ENCODE measurements at places on chromosomes 11 and 22.

DNA sequence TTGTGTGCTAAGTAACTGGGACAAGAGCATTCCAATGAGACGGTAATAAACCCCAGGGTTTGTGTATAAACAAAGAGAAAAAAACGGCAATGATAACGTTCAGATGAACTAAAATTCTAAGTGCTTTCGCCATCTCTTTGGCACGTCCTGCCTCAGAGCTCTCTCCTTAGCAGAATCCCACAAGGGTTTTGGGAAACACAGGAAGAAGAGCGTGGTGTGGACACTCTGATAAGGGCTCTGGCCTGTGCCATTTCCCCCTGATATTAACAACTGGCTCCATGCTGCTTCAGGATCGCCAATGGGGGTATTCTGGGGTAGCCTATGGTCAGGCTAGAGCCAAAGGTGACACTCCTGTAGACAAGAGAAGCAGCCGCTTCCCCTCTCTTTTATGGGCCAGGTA, 18.4 kb downstream of the ABCC8 start:
- DNase-seq = no peak

DNA sequence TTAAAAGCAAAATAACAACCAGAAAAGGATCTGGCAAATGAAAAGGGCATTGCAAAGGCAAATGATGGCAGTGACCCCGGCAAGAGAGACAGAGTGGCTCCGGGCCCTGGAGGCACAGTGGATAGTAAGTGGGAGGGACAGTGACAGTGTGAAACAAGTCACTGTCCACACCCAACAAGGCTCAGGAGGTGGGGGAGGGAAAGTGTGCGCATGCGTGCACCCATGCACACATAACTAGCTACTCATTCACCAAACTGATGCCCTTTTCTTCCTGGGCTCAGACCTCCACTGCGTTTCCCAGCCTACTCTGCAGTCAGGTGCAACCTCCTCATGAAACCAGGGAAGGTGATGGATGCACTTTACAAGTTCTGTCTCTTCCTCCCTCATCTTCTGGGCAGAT, 108.4 kb downstream of the SHANK2 start:
- DNase-seq = no peak

DNA sequence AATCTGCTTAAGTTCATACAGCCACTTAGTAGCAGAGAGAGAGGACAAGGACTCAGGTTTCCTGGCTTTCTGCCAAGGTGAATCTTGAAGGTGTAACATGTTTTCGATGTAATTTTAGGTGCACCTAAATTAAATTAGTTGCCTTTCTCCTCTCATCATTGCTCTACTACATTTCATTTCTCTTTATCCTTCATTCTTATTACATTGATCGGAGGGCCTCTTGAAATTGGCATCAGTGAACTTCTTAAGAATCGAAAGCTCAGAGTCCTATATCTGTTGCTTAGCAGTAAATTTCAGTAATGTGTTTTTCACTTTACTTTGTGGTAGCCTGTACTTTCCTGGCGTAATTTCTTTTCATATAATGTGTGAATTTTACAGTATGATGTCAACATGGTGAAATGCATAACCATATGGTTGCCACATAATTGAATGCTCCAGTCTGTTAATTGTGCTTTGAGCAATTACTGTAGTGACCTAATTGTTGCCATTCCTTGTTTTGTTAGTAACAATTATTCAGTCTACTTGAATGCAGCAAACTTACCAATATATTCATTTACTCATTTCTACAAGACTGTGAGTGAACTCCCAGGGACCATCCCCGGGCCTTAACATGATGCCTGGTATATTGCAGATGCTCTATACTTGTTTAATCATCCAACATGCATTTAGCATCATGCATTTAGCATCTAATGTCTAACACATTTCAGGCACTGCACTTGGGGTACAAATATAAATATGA, 138.1 kb downstream of the MAML2 start:
- DNase-seq = no peak

- DNase-seq = no peak
Observed at GRCh38 chr11:33877038-33877437, 14.8 kb downstream of the LMO2 start.

GRCh38 chr22:30089655-30089974, 9.4 kb downstream of the HORMAD2 start:
- DNase-seq = no peak

DNA sequence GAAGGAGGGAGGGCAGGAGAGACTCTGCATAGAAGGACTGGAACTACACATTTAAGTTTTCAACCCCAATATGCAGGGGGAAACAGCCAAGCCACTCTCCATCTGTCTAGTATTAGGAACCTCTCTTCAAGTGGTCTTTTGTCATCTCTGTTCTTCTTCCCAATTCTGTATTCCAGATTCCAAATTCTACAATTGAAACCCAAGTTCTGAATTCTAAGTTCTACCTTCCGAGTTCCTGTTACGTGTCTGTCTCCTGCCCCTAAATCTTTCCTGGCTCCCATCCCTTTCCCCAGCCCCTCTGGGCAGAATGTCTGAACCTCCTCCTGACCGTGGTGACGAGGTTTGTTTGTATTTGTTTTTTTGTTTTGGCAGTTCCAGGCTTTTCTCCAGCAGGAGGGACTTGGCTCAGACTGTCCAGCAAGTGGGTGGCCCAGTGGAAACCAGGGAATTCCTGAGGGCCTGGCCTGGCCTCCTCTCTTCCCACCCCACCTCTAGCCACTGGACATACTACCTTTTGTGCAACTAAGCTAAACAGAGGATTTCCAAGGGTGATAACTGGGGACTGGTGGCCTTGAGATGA, 1.6 kb upstream of the THOC5 start:
- no peak for DNase-seq

DNA sequence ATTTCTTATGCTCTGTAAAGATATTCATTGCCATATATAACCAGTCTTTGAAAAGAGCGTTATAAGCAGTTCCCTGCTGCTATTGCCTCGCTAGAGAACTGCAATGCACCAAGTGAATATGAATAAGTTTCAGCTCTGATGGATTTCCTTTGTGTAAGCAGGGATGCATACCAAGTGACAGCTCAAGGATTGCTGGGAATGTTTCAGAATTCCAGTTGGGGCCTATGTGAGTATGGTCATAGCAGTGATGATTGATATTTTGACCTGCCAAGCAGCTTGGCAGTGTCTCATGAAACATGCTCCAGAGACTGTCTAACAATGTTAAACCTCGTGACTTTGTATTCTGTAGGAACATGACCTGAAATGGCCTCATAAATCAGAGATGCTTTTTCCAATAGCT, 312.6 kb downstream of the C11orf87 start:
- DNase-seq = no peak

DNA sequence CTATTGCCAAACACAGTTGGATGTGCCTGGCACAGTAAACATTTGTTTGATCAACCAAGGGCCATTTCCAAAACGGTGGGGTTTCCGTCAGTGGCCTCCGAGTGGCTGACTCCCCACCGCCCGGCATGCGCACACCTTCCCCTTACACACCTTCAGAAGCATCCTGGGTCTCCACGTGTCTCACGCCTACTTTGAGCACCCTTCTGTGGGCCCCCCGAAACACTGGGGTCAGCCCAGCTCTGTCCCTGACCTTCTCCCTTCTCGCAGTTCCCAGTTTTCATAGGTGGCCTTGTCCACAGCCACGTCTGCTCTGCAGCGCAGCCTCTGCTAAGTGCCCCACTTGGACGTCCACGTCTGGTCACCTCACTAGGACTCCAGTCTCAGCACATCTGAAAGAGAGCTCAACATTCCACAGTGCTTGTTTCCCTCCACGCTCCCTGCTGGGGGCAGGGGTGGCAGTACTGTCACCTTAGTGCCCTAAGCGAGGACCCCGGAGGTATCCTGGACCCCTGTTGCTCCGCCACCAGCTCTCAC, 13.2 kb upstream of the SHANK2 start:
- no peak for DNase-seq

- DNase-seq = no peak
Observed at GRCh38 chr11:71341173-71341572, 88.8 kb upstream of the SHANK2 start.

DNA sequence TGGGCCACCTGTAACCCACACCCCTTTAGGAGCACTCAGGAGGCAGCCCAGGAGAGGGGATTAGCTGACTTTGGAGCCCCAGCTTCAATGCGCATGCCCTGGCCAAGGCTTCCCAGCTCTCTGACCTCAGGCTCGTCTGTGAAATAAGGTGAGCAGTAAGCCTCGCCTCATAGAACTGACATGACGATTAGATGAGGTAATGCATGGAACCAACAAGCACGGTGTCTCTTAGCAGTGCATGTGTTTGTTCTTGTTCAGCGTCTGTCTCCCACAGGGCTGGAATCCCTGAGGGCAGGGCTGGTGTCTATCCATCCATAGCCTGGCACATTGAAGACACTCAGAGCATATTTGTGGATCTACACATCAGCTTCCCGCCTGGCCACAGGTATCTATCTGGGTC, 415.4 kb downstream of the MN1 start:
- no peak for DNase-seq

- DNase-seq = peak; percentile 24
Observed at GRCh38 chr11:107397357-107397756, 60.3 kb downstream of the CWF19L2 start.

- DNase-seq = no peak
Observed at GRCh38 chr11:70505331-70505731, 107.0 kb downstream of the CTTN start.

GRCh38 chr22:27244328-27244727, 557.2 kb downstream of the MN1 start:
- DNase-seq = no peak

DNA sequence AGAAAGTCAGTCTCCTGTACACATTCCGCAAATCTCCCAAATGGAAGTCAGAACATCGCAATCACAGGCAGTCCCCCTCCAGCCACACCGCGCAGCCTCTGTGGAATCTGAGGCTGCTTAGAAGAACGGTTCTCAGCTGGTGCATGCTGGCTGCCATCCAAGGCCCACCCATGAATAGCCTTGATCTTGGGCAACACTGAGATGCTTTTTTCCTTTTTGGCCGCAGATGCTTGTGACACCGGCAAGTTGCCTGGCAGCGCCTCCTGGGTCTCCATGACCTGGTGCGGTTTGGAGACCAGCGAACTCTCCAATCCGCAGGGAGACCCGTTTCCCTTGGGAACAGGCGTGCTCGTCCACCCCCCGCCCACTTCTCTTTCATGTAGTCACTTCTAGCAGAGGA, 26.3 kb upstream of the PHF21B start:
- peak; percentile 23 for DNase-seq

GRCh38 chr22:40433416-40434090, 63.2 kb downstream of the SGSM3 start:
- DNase-seq = no peak

DNA sequence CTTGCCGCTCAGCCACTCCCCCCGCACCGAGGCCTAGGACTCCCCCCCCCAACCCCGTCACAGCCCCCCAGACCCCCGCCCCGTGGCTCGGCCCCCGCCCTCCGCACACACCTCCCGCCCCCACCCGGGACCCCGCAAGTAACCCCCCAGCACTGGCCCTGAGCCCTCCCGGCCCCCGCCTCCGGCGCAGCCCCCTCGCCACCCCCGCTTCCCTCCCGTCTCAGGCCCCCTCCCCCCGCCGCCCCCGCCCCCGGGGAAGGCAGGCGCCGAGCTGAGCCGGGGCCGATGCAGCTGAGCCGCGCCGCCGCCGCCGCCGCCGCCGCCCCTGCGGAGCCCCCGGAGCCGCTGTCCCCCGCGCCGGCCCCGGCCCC, 1.5 kb downstream of the SHANK3 start:
- no peak for DNase-seq

GRCh38 chr11:122655527-122656072, at the start of gene UBASH3B:
TSS of gene UBASH3B (plus strand) at chr11:122655722. CDS start at chr11:122656050, 328 bp downstream.
- peak; percentile 90 for DNase-seq

GRCh38 chr11:78311702-78312371, 105.8 kb downstream of the GAB2 start:
- no peak for DNase-seq

GRCh38 chr22:28581016-28581415, 98.6 kb downstream of the TTC28 start:
- no peak for DNase-seq

DNA sequence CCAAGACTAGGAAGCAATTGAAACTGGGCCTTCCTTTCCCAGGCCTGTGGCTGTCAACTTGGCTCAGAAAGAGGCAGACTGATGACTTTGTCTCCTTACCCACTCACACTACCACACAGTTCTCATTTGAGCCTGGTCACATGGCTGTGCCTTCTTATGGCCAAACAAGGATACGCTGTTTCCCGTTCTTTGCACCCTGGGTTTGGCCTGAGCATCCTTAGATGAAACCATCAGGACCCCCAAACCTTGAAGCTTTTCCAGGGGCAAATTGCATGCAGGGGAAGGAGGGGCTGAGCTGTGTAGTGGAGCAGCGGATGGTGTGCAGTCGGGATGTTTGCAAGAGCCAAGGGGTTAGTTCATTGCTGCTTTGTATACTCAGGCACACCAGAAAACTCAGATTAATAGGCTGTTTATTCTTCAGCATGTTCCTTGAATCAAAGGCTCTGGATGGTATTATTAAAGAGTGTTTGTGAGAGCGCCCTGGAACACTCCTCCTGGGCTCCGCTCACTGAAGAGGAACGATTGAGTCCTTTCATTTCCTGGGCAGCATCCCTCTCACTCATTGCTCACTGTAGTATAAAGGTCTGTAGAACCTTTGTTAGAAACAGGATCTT, 69.8 kb downstream of the ARFGAP2 start:
- DNase-seq = no peak

- DNase-seq = no peak
Observed at GRCh38 chr22:28904211-28904896, 21.0 kb downstream of the ZNRF3 start.

- no peak for DNase-seq
Observed at GRCh38 chr11:93220078-93220477, 22.3 kb upstream of the SLC36A4 start.

DNA sequence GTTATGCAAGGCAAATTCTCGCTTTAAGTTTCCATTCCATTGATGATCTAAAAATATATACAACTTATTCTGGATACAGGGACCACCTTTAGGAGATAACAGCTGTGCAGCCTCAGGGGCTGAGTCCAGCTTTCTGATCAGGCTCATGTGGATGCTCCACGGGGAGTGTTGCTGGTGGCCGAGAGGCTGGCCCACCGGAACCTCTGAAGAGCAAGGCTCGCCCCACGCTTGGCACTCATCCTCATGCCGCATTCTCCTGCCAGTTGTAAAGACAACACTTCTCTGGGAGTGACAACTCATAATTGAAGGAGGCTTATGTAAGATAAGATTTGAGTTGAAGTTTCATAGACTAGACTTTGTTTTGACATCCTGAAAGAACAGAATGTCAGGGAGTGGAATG, 123.5 kb downstream of the MPPED1 start:
- DNase-seq = no peak

DNA sequence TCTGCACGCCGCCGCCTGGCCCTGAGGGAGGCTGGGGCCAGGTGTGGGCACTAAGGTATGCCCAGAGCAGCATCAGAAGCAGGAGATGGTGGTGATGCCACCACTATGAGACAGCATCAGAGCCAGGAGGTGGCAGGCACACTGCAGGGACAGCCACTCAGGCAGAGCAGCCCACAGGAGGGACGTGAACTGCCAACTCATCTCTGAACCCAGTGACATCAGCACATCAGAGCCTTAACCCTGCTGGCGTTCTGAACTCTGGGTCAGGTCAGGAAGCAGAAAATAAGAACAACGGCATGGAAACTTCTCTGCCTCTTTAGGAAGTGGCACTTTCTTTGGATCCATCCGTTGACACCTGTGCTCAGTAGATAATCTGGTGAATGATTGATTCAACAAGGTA, 14.7 kb upstream of the IFT27 start:
- no peak for DNase-seq

Measured in MCF 10A (cell line).